ENCODE measurements at places on chromosomes 7 and 10.

DNA sequence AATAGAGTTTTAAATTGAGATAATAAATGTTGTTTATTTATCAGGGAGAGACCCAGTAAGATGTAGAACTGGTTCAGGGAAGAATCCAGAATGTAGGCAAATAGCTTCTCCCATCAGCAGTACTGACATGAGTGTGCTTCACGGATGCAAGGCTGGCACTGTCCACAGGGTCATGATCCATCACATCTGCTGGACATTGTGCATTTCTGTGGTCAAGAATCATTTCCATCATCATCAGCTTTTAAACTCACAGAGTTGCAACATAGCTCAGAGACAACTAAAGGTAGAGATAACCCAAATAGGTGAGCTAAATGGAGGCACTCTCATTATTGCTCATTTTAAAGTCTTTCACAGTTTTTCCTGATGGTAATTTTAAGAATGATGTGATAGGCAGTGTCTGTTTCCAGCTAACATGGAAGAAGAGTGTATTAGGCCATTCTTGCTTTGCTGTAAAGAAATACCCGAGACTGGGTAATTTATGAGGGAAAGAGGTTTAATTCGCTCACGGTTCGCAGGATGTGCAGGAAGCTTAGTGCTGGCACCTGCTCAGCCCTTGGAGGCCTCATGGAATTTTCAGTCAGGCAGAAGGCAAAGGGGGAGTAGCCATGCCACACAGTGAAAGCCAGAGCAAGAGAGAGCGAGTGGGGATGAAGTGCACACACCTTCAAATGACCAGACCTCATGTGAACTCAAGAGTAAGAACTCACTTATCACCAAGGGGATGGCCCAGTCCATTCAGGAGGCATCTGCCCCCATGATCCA lies 80.8 kb downstream of the INPP5A start:
- H3K36me3 ChIP-seq: peaks cover 27% of the 10 kb centered on the region
- no peaks in the 10 kb centered on the region for H3K27me3 ChIP-seq
- H3K4me3 ChIP-seq: no peak overlapping the region
- no peak for DNase-seq
- peak overlapping the region; percentile 68 for H3K27ac ChIP-seq

GRCh38 chr7:81641873-81642272 lies 128.0 kb downstream of the HGF start:
- DNase-seq: no peak
- H3K36me3 ChIP-seq: no peaks in the 10 kb centered on the region
- no peak overlapping the region for H3K27ac ChIP-seq
- H3K27me3 ChIP-seq: no peaks in the 10 kb centered on the region

- H3K27me3 ChIP-seq: peaks cover 45% of the 10 kb centered on the region
- DNase-seq: no peak
- H3K36me3 ChIP-seq: no peaks in the 10 kb centered on the region
These were observed 21.6 kb upstream of the ZFAND2A start for GRCh38 chr7:1181640-1182039.

- peak overlapping the region; percentile 86 for H3K27ac ChIP-seq
- peak; percentile 62 for DNase-seq
- H3K36me3 ChIP-seq: peaks cover 18% of the 10 kb centered on the region
- H3K4me1 ChIP-seq: peaks cover 51% of the 10 kb centered on the region
These were observed 3.6 kb upstream of the MTPN start for GRCh38 chr7:135980665-135981180.

DNA sequence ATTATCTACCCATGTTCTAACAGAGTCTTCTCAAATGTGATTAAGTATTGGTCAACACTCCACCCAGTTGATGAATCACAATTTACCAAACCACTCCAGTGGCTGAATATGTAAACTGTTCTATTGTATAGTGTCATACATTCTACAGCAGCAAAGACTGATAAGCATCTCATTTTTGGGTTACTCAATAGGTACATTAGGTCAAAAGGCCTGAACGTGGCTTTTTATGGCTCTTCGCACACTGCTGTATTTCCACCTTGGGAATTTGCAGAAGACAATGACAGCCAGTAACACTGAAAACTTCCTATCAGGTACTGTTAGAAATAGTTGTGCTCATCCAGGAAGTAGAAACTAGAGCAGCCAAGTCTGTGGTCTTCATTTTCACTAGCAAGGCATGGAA lies 166.9 kb downstream of the GLI3 start:
- no peak overlapping the region for H3K27ac ChIP-seq
- H3K27me3 ChIP-seq: no peaks in the 10 kb centered on the region
- H3K4me3 ChIP-seq: no peak overlapping the region
- H3K36me3 ChIP-seq: no peaks in the 10 kb centered on the region
- no peak for DNase-seq
- no peaks in the 10 kb centered on the region for H3K4me1 ChIP-seq

DNA sequence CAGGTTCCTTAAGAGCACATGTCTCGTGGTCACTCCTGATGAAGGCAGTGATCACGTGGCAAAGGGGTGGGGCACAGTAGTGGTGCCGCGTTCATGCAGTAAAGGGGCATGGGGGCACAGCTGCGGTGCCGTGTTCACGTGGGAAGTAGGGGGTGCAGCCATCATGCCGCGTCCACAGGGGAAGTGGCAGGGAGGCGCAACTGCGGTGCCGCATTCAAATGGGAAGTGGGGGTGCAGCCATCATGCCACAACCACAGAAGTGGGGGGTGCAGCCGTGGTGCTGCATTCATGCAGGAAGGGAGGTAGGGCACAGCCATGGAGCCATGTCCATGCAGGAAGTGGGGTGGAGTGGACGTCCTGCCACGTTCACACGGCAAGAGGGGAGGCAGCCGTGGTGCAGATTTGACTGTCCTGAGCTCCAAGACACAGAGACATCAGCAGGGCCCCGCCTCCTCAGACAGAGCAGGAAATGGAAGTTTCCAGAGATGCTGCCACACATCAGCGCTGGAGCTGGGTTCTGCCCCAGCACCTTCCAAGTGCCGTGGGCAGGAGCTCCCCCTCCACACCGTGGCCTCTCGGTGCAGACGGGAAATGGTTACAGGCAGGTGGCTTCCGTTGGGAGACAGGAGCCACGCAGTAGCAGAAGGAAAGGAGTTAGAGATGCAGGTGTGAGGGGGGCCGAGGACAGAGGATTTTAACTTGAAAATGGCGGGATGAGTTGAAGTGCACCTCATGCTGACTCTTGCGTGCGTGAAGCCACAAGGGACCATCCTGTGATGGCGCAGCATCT lies 95.0 kb upstream of the DDC start:
- peak overlapping the region; percentile 92 for H3K27ac ChIP-seq
- H3K4me3 ChIP-seq: peak overlapping the region; percentile 96
- peaks cover 58% of the 10 kb centered on the region for H3K4me1 ChIP-seq
- peaks cover 5% of the 10 kb centered on the region for H3K36me3 ChIP-seq
- no peaks in the 10 kb centered on the region for H3K27me3 ChIP-seq
- DNase-seq: peak; percentile 54

- peaks cover 27% of the 10 kb centered on the region for H3K27me3 ChIP-seq
- no peak for DNase-seq
- H3K27ac ChIP-seq: no peak overlapping the region
- no peaks in the 10 kb centered on the region for H3K36me3 ChIP-seq
- no peaks in the 10 kb centered on the region for H3K4me1 ChIP-seq
- no peak overlapping the region for H3K4me3 ChIP-seq
These were observed 143.7 kb upstream of the NRP1 start for GRCh38 chr10:33478089-33478674.

Data from effector memory CD8-positive, alpha-beta T cell (primary cell).